Osteoblast (primary cell): ENCODE measurements at places on chromosomes 5 and 9. TPM values are rescaled to one million over a fixed set of nuclear protein-coding genes. Genes with fewer than 3 reads are reported as not detected.

The REEP2 gene
- 1.5 and 2.2 TPM in 2 replicates for total RNA-seq

The TSLP gene
- total RNA-seq, result 0.88 and 1.1 TPM in 2 replicates

The KIF4B gene
- not detected in 2 replicates for total RNA-seq

GRCh38 chr5:99320436-99320835 is 391.6 kb upstream of the CHD1 start:
- no peak for DNase-seq
- no peak overlapping the region for H3K27ac ChIP-seq
- no peaks in the 10 kb centered on the region for H3K36me3 ChIP-seq
- no peaks in the 10 kb centered on the region for H3K4me1 ChIP-seq
- H3K27me3 ChIP-seq, result no peaks in the 10 kb centered on the region

DNA sequence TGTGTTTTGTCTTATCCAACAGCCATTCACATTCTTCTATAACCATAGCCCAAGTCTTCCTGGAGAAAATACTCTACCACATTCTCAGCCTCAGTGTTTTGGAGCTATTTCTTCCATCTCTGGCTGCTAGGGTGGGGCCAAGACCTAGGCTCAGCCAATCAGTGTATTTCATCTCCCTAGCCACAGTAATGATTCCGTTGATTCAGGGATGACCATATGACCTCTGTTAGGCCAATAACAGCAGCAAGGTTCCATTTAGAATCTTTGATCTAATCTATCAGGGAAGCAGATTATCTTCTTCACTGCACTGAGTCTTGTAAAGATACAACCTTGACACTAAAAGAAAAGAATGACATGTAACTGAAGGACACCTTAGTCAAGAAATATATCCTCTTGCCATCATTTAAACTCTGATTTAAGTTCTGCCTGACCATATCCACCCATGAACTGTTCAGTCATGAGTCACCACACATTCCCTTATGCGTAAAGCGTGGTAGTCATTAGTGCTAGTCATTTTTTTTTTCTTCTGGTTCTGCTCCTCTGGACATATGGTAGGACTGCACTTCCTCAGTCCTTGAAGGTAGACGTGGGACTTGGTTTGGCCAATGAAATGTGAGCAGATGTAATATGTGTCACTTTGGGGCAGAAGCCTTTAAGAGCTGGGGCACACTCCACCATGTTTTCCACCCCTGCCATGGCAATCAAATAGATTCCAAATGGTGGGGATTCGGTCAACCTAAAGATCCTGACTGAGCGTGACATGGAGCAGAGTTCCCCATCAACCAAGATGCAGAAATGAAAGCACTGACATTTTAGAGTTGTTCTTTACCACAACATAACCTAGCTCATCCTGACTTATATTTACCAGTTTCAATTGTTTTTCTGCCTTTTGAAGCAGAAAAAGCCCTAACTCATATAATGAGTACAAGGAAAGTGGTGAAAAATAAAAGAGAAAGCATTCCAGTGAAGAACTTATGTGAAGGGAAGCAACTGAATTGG is 12.7 kb upstream of the PRELID2 start:
- DNase-seq, result peak; percentile 66
- peaks cover 20% of the 10 kb centered on the region for H3K4me1 ChIP-seq
- no peaks in the 10 kb centered on the region for H3K36me3 ChIP-seq
- no peak overlapping the region for H3K4me3 ChIP-seq

- H3K4me1 ChIP-seq, result peaks cover 55% of the 10 kb centered on the region
- H3K27me3 ChIP-seq, result no peaks in the 10 kb centered on the region
- peak overlapping the region; percentile 97 for H3K27ac ChIP-seq
- H3K36me3 ChIP-seq, result no peaks in the 10 kb centered on the region
- DNase-seq, result peak; percentile 79
- no peak overlapping the region for H3K4me3 ChIP-seq
Observed at GRCh38 chr5:83927140-83927733, 206.6 kb upstream of the HAPLN1 start.

The FAM81B gene
- not detected in 2 replicates for total RNA-seq

DNA sequence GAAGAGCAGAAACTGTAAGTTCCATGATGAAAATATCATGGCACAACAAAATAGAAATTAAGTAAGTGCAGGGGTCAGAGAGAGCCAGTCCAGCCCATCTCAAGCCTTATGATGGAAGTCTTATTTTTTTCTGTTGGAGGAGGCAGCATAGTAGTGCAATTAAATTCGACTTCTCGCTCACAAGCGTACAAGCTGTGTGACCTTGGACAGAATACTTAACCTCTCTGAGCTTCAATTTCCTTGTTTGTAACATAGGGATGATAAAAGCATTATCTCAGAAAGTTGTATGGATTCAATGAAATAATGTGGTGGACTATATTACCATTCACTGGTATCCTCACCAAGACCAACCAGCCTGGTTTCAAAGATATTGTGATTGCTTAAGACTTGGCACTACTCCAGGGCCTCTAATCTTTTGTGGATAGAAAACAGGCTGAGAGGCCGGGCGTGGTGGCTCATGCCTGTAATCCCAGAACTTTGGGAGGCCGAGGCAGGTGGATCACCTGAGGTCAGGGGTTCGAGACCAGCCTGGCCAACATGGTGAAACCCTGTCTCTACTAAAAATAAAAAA is 26.8 kb upstream of the MVB12B start:
- H3K27me3 ChIP-seq, result peaks cover 24% of the 10 kb centered on the region
- H3K4me3 ChIP-seq, result no peak overlapping the region

The LRRTM2 gene
- total RNA-seq, result under 0.01 and 0.88 TPM in 2 replicates

DNA sequence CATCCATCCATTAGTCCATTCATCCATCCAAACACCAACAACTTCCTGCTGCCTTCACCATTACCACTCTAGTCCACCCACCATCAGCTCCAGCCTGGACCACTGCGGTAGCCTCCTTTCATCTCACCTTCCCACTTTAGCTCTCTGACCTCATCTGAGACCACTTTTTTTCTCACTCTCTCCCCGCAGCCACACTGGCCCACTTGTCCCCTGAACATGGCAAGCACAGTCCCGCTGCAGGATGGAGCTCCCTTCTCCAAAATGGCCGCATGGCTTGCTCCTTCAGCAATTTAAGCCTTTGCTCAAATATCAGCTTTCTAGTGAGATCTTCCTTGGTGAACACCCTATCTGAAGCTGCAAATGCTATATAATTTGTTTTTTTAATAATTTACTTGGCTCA is 11.1 kb downstream of the CSF1R start:
- no peaks in the 10 kb centered on the region for H3K4me1 ChIP-seq
- no peak overlapping the region for H3K4me3 ChIP-seq
- no peak for DNase-seq
- no peaks in the 10 kb centered on the region for H3K27me3 ChIP-seq

The IQGAP2 gene
- 0.29 and 0.36 TPM in 2 replicates for total RNA-seq

GRCh38 chr9:107933516-107933915 is 443.9 kb upstream of the KLF4 start:
- no peak for DNase-seq
- H3K27me3 ChIP-seq, result no peaks in the 10 kb centered on the region
- no peaks in the 10 kb centered on the region for H3K36me3 ChIP-seq
- no peak overlapping the region for H3K4me3 ChIP-seq
- H3K4me1 ChIP-seq, result peaks cover 22% of the 10 kb centered on the region

DNA sequence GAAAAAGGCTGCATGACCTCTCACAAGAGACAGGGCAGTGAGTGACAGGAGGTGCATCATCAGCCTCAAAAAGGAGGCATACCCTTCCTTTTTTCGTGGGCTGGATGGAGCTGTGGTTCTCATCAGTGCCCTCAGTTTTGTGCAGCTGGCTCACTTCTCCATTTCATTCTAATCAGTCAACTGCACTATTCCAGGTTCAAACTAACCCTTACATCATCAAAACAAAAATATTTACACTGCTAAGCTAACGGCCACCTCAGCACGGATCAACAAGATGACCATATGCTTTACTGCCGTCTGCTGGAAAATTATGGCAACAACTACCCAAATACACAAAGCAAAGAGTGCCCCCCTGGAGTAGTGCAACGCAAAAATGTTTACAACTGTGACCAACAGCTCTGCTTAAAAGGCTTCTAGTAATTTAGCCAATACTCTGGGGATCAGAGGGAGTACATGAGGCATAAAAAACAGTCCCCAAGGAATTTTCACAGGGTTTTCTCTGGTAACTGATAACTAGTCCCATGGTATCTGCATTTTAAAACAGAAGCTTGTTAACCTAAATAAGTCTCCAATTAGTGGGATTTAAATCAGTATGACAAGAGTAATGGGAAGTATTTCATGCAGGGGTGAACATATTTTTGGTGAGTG is 10.8 kb downstream of the KCNV2 start:
- DNase-seq, result no peak
- H3K27ac ChIP-seq, result no peak overlapping the region
- peaks cover 12% of the 10 kb centered on the region for H3K4me1 ChIP-seq
- no peak overlapping the region for H3K4me3 ChIP-seq
- no peaks in the 10 kb centered on the region for H3K27me3 ChIP-seq
- H3K36me3 ChIP-seq, result no peaks in the 10 kb centered on the region

DNA sequence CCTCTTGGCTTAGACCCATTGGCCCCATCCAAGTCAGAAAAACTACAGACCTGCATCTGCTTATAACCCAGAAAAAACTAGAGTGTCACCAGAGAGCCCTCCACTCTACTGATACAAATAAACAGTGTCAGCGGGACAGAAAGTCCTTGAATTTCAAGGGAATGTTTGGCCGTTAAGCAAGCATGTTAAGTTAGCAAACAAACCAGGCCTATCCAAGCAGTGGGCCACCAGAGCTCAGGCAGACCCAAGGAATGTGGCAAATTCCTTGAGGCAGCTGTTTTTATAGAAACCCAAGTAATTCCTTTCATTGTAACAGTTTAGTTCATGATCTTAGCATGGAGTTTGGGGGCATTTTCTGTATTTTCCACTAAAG is 70.9 kb downstream of the PRLR start:
- no peaks in the 10 kb centered on the region for H3K36me3 ChIP-seq
- no peak for DNase-seq
- H3K4me3 ChIP-seq, result no peak overlapping the region
- H3K4me1 ChIP-seq, result no peaks in the 10 kb centered on the region
- H3K27me3 ChIP-seq, result peaks cover 8% of the 10 kb centered on the region
- no peak overlapping the region for H3K27ac ChIP-seq

GRCh38 chr5:74848553-74849025 is 17.6 kb downstream of the FAM169A start:
- H3K4me1 ChIP-seq, result no peaks in the 10 kb centered on the region
- no peaks in the 10 kb centered on the region for H3K36me3 ChIP-seq
- no peak overlapping the region for H3K4me3 ChIP-seq
- no peak overlapping the region for H3K27ac ChIP-seq
- H3K27me3 ChIP-seq, result no peaks in the 10 kb centered on the region
- no peak for DNase-seq

DNA sequence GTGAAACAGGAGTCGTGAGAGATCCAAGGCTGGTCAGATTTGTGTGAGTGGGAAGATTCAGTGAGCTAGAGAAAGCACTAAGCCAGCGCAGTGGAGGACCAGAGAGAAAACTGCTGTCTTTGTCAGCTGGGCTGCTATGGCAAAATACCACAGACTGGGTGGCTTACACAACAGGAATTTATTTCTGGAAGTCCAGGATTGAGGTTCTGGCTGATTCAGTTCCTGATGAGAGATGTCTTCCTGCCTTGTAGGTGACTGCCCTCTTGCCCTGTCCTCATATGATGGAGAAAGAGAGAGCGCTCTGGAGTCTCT is 24.2 kb upstream of the ANKRD33B start:
- peaks cover 4% of the 10 kb centered on the region for H3K27me3 ChIP-seq
- no peaks in the 10 kb centered on the region for H3K36me3 ChIP-seq
- DNase-seq, result peak; percentile 73

GRCh38 chr9:8179381-8180053 is 379.9 kb upstream of the DMAC1 start:
- no peak overlapping the region for H3K27ac ChIP-seq
- no peaks in the 10 kb centered on the region for H3K36me3 ChIP-seq
- DNase-seq, result no peak
- H3K4me3 ChIP-seq, result no peak overlapping the region
